ENCODE measurements at places on chromosomes 1 and 21.

DNA sequence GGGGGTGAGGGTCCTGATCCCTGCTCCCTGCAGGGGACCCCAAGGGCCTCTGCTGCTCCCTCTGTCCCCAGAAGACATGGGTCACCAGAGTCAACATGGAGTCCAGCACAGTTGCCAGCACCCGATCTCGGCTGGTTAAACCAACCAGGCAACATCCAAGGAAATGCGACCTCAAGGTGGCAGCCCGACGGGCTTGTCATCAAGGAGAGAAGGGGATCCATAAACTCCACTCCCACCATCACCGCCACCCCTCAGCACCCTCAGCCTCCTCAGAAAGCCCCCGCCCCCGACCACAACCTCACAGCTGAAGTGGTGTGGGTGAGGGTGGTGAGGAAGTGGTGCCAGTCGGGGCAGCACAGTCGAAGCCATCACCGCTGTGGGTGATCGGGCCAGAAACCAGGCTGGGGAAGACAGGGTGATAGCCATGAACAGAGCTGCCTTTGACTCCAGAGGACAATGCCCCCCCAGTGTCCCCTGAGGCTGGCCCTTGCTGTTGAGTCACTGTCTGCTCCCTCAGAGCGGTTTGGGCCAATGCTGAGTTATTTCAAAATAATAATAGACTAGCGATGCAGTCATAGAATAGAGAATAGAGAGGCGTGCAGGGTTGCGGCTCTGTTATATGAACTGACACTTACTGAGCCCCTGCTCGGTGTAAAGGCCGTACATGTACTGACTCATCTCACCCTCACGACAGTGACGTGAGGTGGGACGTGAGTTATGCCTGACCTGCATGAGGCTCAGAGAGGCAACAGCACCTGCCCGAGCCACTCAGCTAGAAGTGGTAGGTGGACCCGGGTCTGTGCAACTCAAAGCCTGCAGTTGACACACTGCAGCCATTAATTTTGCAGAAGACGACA, 88.7 kb upstream of the IFFO2 start:
- H3K4me3 ChIP-seq, result no peak overlapping the region
- no peaks in the 10 kb centered on the region for H3K36me3 ChIP-seq
- no peak for DNase-seq

GRCh38 chr1:33986390-33987095, 122.7 kb downstream of the HMGB4 start:
- no peaks in the 10 kb centered on the region for H3K27me3 ChIP-seq
- H3K4me3 ChIP-seq, result no peak overlapping the region
- H3K27ac ChIP-seq, result no peak overlapping the region
- H3K4me1 ChIP-seq, result no peaks in the 10 kb centered on the region
- no peak for DNase-seq

- H3K27me3 ChIP-seq, result no peaks in the 10 kb centered on the region
- no peaks in the 10 kb centered on the region for H3K36me3 ChIP-seq
- H3K4me1 ChIP-seq, result peaks cover 62% of the 10 kb centered on the region
- DNase-seq, result no peak
Observed at GRCh38 chr1:100441146-100441545, 88.8 kb downstream of the CDC14A start.

DNA sequence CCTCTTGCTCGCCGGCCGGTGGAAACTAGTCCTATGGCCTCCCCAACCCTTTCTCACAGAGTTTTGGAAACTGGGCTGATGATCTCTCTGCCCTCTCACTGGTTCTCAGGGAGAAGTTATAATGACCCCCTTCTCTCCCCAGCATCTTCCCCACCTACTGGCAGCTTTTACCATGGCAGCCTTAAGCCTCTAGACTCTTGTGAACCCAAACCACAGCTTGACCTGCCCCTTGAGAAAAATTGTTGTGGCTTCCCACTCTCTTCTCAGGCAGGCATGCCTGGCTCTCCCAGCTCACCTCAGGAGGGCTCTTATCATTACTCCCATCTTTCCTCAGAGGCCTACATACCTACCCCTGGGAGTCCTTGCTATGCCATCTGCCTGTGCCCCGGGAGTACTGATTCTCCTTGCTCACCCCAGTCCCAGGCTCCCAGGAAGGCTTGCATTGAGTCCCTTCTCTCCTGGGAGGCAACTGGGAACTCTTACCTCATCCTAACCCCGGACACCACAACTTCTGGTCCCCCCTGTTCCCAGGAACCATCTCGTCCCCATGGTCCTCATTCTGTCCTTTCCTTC, 1.6 kb downstream of the NSUN4 start:
- H3K27me3 ChIP-seq, result no peaks in the 10 kb centered on the region
- no peak for DNase-seq
- no peak overlapping the region for H3K4me3 ChIP-seq
- peaks cover 15% of the 10 kb centered on the region for H3K4me1 ChIP-seq
- H3K27ac ChIP-seq, result peak overlapping the region; percentile 94

DNA sequence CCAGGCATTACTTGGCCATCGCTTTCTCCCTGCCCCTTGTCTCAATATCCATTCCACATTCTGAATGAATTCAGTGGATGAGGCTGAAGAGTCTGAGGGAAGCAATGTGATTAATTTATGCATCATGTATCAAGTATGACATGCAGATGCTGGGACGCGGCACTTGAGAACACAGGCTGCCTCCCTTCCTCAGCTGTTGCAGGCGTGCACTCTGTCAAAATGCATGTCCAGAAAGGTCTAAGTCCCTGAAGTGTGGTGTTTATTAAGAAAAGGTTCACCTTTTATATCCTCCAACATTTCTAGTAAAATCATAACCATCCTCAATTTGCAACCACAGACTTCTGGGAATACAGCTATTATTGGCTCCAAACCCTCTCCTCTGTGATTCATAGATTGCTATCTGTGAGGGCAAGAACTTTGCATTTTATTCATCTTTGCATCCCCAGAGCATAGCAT, 22.6 kb upstream of the RAB3GAP2 start:
- no peaks in the 10 kb centered on the region for H3K36me3 ChIP-seq
- H3K27ac ChIP-seq, result no peak overlapping the region
- H3K4me1 ChIP-seq, result no peaks in the 10 kb centered on the region
- DNase-seq, result no peak
- H3K4me3 ChIP-seq, result no peak overlapping the region

GRCh38 chr21:43611598-43612369, 47.5 kb downstream of the HSF2BP start:
- DNase-seq, result peak; percentile 66
- H3K36me3 ChIP-seq, result no peaks in the 10 kb centered on the region
- H3K4me3 ChIP-seq, result no peak overlapping the region

DNA sequence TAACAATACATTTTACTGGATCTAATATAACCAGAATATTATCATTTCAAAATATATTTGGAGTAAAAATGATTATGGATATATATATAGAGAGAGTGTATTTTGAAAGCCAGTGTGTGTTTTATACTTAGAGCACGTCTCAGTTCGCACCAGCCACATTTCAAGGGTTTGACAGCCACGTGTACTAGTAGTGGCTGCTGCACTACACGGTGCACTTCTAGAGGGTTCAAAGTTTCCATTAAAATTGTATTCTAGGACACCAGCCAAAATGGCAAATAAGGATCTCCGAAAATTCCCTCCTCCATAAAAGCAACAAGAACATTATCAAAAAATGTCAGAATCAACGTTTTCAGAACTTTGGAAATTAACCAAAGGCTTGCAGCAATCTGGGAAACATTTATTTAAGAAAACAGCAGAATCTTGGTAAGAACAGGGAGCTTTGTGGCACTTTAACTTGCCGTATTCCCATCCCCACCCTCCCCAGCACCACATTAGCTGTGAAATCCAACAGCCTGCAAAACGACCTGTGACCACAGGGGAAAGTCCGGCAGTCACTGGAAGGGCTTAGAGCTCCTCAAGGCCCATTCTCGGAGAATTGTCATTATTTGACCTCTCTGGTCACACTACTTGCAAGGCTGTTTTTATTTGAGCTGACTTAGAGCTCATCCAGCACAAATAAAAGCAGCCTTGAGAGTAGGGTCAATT, 33.5 kb upstream of the MRPS6 start:
- no peaks in the 10 kb centered on the region for H3K27me3 ChIP-seq
- H3K27ac ChIP-seq, result no peak overlapping the region
- no peak overlapping the region for H3K4me3 ChIP-seq
- H3K4me1 ChIP-seq, result no peaks in the 10 kb centered on the region

DNA sequence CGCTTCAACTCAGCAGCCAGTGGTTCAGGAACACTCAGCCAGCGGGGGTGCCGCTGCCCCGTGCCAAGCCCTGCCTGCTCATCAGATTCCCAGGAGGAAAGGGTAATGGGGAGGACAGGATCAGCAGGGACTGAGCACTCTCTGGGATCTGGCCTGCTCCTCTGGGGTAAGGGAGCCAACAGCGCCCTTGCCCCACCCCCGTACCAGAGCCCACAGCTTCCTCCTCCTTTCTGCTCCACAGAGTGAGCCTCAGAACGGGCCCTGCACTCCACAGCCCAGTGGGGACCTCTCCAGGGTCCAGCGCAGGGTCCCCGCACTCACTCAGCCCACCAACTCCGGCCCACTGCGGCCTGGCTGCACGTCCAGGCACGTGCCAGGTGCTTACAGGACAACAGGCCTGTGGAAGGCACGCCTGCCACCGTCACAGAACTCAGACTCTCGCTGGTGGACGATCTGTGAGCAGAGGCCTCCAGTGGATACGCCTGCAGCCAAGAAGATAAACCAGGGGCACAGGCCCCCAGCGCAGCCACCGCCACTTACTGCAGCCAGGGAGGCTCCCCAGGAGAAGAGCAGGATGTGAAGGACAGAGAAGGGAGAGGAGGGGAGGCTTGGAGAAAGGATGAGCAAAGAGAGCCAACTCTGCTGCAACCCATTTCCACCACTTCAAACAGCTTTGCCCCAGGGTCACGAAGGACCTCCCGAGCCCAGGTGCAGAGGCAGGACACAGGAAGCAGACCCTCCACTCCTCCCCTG, 2.1 kb downstream of the MEGF6 start:
- no peaks in the 10 kb centered on the region for H3K36me3 ChIP-seq
- peaks cover 19% of the 10 kb centered on the region for H3K4me1 ChIP-seq
- no peak overlapping the region for H3K27ac ChIP-seq
- peaks cover 68% of the 10 kb centered on the region for H3K27me3 ChIP-seq

GRCh38 chr1:70930062-70930461, 117.6 kb downstream of the PTGER3 start:
- no peak overlapping the region for H3K27ac ChIP-seq
- no peak overlapping the region for H3K4me3 ChIP-seq
- H3K27me3 ChIP-seq, result no peaks in the 10 kb centered on the region
- H3K4me1 ChIP-seq, result no peaks in the 10 kb centered on the region
- H3K36me3 ChIP-seq, result no peaks in the 10 kb centered on the region
- no peak for DNase-seq

- peaks cover 5% of the 10 kb centered on the region for H3K4me1 ChIP-seq
- H3K27ac ChIP-seq, result no peak overlapping the region
- no peaks in the 10 kb centered on the region for H3K27me3 ChIP-seq
- no peak for DNase-seq
Observed at GRCh38 chr1:226129230-226129629, 57.3 kb downstream of the ACBD3 start.

DNA sequence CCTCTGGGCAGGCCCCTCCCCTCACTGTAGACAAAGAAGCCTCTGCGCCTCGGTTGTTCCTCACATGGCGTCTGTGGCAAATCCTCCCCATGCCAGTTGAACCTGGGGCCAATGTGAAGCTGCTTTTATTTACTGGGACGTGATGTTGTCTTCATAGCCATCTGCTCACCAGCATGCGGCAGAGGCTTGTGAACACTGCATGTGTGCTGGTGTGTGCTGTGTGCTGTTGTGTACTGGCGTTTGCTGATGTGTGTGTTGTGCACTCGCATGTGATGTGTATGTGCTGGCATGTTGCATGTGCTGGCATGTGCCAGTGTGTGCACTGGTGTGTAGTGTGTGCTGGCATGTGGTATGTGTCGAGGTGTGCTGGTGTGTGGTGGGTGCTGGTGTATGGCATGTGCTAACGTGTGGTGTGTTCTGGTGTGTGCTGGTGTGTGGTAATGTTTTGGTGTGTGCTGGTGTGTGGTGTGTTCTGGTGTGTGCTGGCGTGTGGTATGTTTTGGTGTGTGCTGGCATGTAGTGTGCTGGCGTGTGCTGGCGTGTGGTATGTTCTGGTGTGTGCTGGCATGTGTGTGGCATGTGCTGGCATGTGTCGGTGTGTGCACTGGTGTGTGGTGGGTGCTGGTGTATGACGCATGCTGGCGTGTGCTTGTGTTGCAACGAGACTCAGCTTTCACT, 37.2 kb upstream of the TRAPPC10 start:
- no peak overlapping the region for H3K27ac ChIP-seq
- DNase-seq, result no peak
- no peak overlapping the region for H3K4me3 ChIP-seq
- peaks cover 9% of the 10 kb centered on the region for H3K4me1 ChIP-seq
- peaks cover 62% of the 10 kb centered on the region for H3K36me3 ChIP-seq

DNA sequence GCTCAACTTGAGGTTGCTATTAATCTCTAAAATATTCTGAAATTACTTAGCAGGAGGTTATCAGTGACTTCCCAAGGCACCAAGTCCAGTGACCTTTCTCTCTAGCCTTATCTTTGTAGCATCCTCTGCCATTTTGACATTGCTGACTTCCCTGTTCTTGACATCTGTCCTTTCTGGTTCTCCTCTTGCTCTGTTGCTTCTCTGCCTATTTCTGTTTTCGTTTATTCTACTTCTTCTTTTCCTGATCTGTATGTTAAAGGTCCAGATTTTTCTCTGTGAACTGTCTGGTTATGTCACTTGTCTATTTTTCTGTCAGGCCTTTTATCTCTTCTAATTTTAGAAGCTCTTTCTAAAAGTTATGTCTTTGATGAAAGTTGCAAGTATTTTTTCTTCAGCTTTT, 178.8 kb downstream of the VPS13D start:
- DNase-seq, result no peak
- no peaks in the 10 kb centered on the region for H3K27me3 ChIP-seq
- H3K36me3 ChIP-seq, result peaks cover 47% of the 10 kb centered on the region

DNA sequence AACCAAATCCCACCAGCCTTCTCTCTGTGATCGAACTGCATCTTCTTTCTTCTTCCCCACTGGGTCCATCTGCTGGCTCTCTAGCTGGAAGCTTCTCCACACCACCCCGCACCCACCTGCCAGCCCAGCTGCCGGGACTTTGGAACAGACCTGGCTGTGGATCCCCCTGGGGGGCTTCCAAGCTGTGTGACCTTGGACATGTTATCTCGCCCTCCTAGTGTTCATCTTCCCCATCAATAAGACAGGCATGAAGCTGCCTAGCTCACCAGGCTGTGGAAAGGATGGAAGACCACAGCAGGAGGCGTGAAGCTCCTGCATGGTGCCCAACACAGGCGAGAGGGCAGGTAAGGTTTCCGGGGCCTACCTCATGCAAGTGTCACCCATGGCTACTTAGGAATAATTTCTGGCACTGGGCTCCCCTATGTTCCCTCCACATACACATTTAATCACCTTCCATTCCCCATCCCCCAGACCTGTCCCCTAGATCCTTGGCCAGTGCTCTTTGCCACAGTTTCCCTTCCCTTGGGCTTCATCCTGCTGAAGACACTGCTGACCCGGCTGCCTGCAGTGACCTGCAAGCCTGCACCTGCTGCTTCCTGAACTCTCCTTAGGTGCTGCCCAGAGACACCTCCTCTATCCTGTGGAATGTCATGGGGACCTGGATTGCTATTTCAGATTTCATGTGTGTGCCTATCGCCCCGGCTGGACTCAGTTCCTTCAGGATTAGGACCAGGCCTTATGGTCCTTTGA, 13.2 kb upstream of the C2CD2 start:
- H3K4me1 ChIP-seq, result no peaks in the 10 kb centered on the region
- no peak overlapping the region for H3K4me3 ChIP-seq
- DNase-seq, result no peak
- H3K27ac ChIP-seq, result no peak overlapping the region
- no peaks in the 10 kb centered on the region for H3K36me3 ChIP-seq

Measured in heart left ventricle (tissue), 16 donors.